ENCODE measurements at places on chromosomes 6 and 20. TPM values are rescaled to one million over a fixed set of nuclear protein-coding genes. Genes with fewer than 3 reads are reported as not detected.

NKAIN4 gene
- 5.2 TPM for total RNA-seq

SMOC2 gene
- total RNA-seq: not detected

PRL gene
- total RNA-seq: not detected

LRRC1 gene
- 5.3 TPM for total RNA-seq

F13A1 gene
- not detected for total RNA-seq

RIN2 gene
- 27.9 TPM for total RNA-seq

OR2J2 gene
- not detected for total RNA-seq

MOG gene
- not detected for total RNA-seq

SLC17A2 gene
- not detected for total RNA-seq

GATA5 gene
- total RNA-seq: 0.29 TPM

MEA1 gene
- 94.9 TPM for total RNA-seq
